ENCODE measurements at places on chromosomes 1 and 21. TPM values are rescaled to one million over a fixed set of nuclear protein-coding genes. Genes with fewer than 3 reads are reported as not detected.

GRCh38 chr1:184329245-184329953 lies 57.4 kb upstream of the C1orf21 start:
- H3K27me3 ChIP-seq: no peaks in the 10 kb centered on the region
- peaks cover 7% of the 10 kb centered on the region for H3K4me1 ChIP-seq
- DNase-seq: no peak
- no peaks in the 10 kb centered on the region for H3K36me3 ChIP-seq
- no peak overlapping the region for H3K27ac ChIP-seq
- H3K4me3 ChIP-seq: no peak overlapping the region

DNA sequence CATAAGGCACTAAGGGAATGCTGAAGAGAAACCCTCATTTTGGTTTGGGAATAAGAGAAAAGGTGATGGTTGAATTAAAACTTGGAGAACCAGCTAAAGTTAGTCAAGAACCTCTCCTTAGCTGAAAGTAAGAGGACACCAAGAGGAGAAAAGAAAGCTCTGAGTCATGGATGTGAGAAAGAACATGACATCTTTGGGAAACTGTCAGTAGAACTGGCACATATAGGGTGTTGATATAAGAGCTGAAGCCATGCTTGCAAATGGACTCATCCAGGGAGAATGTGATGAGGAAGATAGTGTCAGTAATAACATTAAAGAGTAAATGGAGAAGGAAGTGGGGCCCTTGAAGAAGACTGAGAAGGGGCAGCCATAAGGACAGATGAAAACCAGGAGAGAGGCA lies 54.3 kb downstream of the LRRC8C start:
- H3K27ac ChIP-seq: no peak overlapping the region
- H3K4me1 ChIP-seq: peaks cover 6% of the 10 kb centered on the region
- H3K27me3 ChIP-seq: no peaks in the 10 kb centered on the region

LCE3E gene
- total RNA-seq: not detected

DNA sequence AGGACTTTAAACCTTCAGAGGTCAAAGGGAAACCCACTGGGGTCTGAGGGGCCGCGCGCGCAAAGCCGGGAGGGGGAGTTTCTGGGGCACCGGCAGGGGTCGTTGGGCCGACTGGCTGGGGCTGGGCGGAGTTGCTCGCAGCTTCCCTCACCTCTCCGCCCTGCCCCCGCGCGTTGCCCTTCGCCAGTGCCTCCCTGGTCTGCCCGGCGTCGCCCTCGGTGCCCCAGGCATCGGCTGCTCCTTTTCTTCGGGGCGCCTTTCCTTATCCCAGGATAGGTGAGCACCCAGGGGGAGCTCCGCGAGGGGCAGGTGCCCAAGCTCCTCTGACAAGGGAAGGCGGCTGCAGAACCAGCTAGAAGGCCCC lies 390 bp upstream of the NGF start:
- no peaks in the 10 kb centered on the region for H3K36me3 ChIP-seq
- H3K4me3 ChIP-seq: peak overlapping the region; percentile 92

RAD54L gene
- total RNA-seq: 4.2 TPM

DNA sequence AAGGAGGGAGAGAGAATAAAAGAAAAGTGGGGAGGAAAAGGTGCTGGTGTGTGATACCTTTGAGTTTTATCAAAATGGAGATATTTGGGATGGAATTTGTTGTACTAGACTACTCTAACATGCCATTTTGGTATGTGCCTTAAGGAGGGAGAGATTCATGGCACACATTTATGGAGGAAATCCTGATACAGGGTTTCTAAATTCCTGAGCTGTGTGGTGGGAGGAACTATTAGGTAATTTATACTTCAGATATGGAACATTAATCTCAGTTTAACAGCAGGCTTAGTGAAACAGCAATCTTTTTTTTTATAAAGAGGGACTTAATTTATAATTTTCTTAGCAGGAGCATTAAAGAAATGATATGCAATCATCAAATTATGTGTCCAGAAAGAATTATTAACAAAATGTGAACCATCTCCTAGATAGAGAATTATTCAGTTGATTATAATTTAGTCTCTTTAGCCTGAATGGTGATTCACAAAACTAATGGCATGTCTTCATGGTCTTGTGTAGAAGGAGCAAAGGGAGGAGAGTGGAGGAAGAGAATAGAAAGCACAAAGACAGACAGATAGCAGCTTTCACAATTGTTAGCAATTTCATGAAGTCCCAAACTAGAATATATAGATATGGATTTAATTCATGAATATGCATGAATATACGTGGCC lies 301.6 kb downstream of the HLX start:
- no peaks in the 10 kb centered on the region for H3K4me1 ChIP-seq
- DNase-seq: no peak
- no peak overlapping the region for H3K27ac ChIP-seq
- peaks cover 30% of the 10 kb centered on the region for H3K27me3 ChIP-seq
- H3K4me3 ChIP-seq: no peak overlapping the region

Data from osteocyte (in vitro differentiated cells).